ENCODE measurements at places on chromosomes 11 and 22.
A peak's percentile ranks its signal among the peaks of the same experiment; 100 is the strongest.

- no peak for DNase-seq
Measured at GRCh38 chr11:134847083-134847715, 435.2 kb upstream of the B3GAT1 start.

GRCh38 chr11:69414773-69415187, 66.7 kb upstream of the LINC01488 start:
- DNase-seq: no peak

- DNase-seq: no peak
Measured at GRCh38 chr22:27723708-27724107, 77.8 kb downstream of the MN1 start.

- peak; percentile 56 for DNase-seq
Measured at GRCh38 chr11:61037441-61038093, 64.7 kb upstream of the CD5 start.

GRCh38 chr11:22957786-22958185, 97.5 kb upstream of the CCDC179 start:
- DNase-seq: no peak

GRCh38 chr11:78000193-78000592, 5.7 kb upstream of the INTS4 start:
- DNase-seq: peak; percentile 59

DNA sequence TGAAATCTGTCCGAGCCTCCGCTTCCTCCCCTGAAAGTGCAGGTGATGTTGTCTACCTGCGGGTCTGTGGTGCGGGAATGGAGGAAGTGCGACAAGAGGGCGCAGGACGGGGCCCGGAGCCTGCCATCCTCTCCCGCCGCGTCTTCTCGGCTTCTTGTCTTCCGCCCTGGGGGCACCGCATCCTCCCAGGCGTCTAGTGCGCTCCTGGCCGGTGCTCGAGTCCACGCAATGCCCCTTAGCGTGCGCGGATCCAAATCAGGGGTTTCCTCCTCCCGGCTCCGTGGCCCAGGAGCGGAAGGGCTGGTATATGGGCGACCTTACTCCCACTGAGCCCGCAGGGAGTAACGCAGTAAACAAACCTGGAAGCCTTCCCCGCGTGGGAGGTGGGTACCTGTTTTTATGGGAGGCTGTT, 405 bp downstream of the SFI1 start:
- no peak for DNase-seq

- DNase-seq: no peak
Measured at GRCh38 chr11:1195682-1196515, 27.0 kb upstream of the MUC5B start.

- DNase-seq: no peak
Measured at GRCh38 chr11:47980907-47981621, 705 bp downstream of the PTPRJ start.

DNA sequence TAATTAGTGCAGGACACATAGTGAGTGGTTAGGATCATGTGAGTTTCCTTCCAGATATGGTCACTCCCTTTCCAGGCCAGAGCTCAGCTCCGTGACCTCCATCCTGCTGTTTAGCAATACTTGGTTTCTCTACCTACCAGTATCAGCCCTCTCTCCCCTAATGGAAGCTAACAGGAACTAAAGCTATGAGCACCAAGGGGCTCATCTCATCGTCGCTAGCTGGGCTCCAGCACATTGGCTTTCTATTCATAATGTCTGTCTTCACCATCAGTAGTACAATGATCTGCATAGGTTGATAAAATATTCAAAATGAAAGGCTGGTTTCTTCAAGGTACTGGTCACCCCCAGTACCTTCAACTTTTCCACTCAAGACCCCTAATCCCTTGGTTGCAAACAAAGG, 2.4 kb upstream of the GALNT18 start:
- DNase-seq: no peak

DNA sequence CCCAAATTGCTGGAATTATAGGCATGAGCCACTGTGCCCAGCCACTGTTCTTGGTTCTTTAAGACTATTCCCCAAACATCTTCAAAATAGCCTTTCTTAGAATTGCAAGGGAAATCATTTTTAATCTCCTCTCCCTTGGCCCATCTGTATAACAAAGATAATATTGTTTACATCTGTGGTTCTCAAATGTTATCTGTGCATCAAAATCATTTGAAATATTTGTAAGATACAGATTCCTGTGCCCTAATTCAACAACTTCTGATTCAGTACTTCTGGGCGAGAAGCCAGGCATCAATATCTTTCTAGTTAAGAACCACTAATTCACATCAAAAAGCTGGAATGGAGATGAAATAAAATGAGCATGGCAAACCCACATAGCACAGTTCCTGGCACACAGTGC, 83.0 kb downstream of the TMPRSS5 start:
- no peak for DNase-seq

- no peak for DNase-seq
Measured at GRCh38 chr11:117914398-117914761, 14.8 kb downstream of the TMPRSS13 start.

DNA sequence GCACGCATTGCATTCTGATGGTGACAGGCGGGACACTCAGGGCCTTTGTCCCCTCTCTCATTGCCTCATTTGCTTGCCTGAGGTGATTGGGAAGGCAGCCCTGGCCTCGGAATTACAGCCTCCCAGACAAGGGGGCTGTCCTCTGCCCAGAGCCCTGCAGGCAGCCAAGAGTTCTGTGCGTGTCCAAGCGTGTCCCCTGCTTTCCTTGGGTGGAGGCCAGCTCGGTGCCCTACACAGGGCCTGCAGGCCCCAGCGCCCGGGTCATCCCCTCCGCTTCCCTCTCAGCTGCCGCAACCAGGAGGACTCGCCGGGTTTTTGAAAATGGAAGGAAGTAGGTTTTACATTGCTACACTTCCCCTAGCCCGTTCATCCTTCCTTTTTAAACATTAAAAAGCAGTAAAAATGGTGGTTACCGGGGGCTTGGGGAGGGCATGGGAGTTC, 1.9 kb downstream of the GRAMD4 start:
- no peak for DNase-seq

GRCh38 chr22:26431261-26431995, 2.4 kb downstream of the ASPHD2 start:
- DNase-seq: no peak

DNA sequence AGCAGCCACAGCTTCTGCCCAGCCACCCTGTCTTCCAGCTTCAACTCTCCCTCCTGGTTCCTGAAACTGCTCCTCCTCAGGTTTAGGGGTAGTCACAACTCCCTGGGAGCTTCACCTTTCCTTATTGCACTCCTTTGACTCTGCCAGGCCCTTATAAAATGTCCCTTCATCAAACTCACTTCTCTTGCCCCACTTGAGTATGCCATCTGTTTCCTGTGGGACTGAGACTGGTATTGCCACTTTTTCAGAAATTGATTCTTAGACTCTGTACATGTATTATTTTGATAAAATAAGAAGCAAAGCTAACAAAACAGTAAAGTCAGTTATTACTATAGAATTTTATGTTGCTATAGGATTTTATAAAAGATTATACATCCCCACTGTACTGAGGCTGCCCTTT, 134.1 kb downstream of the SPON1 start:
- no peak for DNase-seq

DNA sequence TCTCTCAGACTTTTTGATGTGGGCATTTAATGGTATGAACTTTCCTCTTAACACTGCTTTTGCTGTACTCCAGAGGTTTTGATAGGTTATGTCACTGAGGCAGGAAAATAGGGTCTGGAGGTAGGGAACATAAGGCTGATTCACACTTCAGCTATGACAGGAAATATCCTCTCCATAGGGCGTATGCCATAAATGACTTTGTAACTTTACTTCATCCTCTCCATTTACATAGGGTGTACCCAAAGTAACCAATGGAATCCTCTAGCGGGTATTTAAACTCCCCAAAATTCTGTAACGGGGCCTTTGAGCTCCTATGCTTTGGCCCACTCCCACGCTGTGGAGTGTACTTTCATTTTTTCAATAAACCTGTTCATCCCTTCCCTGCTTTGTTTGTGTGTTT, 49.5 kb downstream of the OR2AT4 start:
- no peak for DNase-seq

GRCh38 chr11:10611979-10612862, 43.8 kb upstream of the LYVE1 start:
- no peak for DNase-seq

DNA sequence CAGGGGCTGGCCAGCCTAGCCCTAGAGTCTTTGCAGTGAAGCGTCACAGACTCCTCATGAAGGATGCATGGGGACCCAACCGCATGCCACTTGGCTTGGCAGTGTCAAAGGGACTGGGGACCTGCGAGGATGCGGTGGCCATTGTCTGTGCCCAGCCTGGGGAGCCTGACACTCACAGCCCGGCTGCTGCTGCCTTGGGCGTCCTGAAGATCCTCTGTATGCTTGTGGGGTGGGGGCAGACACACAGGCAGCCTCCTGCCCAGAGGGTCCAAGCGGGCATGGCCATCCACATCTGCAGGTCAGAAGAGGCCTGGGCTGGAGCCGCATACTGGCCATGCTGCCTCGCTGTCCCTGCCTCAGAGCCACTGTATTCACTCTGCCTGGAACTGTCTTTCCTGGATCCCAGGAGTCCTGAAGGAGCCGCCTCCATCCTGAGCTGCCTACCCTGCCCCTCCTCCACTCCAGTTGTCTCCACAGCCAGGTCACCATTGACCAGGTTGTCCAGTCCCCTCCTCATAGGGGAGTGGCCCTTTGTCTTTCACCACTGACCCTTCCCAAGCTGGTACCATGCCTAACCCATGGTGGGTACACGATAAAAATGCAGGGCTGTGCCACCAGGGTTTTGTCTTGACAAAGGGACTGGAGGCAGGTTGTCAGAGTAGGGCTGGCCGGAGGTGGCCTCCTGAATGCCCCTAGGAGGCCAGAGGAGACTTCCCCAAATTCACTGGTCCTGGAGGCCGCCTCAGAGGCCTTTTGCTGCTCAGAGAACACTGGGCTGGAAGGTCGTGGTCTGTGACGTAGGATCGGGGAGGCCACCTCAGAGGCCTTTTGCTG, 107.0 kb downstream of the KCNQ1OT1 start:
- DNase-seq: no peak

GRCh38 chr11:4111834-4112233, 17.2 kb downstream of the RRM1 start:
- no peak for DNase-seq

DNA sequence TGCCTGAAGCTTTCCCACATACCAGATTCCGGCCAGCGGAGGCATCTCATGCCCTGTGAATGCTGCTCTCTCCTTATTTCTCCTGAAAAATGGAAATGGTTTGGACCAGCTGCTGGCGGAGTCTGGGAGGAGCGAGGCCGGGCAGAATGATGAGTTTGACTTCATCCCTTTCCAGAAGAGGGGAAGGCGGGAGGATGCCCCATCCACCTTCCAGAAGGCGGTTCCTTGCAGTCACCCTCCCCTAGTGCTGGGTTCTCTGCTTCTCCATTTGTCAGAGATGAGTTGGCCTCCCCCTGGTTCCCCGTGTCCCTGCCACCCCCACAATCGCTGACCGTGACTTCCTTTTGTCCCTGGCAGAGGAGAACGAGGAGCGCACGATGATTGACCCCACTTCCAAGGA, 75.6 kb downstream of the PARVB start:
- DNase-seq: no peak

DNA sequence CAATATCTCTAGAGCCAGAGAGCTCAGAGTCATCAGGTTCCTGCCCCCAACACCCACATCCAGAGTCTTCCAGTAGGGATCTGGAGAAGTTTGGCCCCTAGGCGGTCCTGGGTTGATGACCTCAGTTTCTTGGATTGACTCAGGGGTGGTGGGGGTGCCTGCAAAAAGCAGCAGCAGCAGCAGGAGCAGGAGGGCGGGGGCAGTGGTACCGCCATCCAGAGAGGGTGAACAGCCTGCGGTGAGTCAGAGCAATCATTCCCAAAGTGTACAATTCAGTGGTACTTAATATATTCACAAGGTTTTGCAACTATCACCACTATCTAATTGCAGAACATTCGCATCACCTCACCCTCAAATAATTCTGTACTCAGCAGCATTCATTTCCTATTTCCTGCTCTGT, 9.9 kb upstream of the SEC14L3 start:
- DNase-seq: peak; percentile 49

DNA sequence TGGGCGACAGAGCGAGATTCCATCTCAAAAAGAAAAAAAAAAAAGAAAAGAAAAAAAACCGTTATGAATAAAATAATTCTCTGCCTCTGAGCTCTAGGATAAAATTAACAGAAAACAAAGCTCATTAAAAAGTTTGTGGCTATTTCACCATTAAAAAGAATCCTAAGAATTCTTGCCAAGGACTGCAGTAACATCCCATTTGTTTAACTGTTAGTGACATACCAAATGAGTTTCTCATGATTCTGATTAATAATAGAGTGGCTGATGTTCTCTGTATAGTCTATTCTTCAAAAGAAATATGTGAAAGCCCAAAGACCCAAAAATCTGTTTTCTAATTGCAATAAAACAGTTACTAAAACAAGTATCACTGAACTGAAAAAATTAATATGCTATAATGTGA, 19.7 kb downstream of the CLNS1A start:
- no peak for DNase-seq

DNA sequence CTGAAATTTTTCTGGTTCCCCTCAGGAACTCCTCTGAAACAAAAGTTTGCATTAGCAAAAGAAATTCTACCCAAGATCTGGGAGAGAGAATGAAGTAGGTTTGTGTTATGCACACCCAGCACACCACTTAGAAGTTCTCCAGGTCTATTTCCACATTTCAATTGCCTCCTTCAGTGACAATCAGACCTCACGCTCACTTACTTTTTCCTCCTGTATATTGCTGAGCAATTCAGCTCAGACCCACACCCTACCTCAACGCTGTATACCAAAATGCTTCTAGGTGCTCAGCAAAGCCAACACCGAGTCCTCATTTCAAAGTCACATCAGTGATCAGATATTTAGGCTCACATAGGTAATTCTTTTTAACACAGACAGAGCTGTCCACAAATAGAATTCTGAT, 19.2 kb downstream of the MRGPRX3 start:
- no peak for DNase-seq

- no peak for DNase-seq
Measured at GRCh38 chr11:18540207-18541009, 13.7 kb upstream of the TSG101 start.

DNA sequence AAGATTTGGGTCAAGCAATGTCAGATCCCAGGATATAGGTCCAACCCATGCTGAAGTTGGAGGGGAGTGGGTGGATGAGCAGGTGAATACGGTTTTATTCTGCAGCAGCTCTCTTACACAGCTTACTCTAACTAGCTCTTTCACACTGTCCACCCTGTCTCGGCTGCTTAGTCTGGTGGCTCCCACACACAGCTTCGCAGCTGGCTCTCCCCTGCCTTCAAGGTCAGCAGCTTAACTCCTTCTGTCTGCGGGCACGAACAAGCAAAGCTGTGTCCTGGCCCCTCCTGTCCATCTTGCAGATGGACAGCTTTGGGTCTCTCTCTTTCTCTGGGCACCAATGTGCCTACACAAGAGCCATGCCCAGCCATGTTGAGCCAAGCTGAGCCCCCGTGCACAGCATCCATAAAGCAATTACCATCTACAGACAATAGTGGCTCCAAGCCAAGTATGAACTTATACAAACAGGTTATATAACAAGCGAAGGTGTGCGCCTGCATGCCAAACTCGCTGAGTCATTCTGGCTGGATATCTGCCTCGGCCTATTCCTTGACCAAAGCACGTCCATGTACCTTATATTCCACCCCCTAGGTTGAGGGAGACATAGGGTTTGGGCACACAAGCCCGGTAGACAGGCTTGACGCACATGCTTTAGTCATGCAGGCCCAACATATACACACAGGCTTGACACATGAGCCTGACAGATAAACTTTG, 1307.8 kb upstream of the RAG2 start:
- no peak for DNase-seq

GRCh38 chr11:83816572-83817187, 530.5 kb upstream of the CCDC90B start:
- no peak for DNase-seq

- DNase-seq: no peak
Measured at GRCh38 chr11:74989260-74989638, 516 bp downstream of the NEU3 start.

Measured in NCI-H226 (cell line).